ENCODE measurements at places on chromosomes 2 and 18.

- DNase-seq: no peak
Measured at GRCh38 chr18:57655740-57656139, 34.1 kb upstream of the NARS1 start.

DNA sequence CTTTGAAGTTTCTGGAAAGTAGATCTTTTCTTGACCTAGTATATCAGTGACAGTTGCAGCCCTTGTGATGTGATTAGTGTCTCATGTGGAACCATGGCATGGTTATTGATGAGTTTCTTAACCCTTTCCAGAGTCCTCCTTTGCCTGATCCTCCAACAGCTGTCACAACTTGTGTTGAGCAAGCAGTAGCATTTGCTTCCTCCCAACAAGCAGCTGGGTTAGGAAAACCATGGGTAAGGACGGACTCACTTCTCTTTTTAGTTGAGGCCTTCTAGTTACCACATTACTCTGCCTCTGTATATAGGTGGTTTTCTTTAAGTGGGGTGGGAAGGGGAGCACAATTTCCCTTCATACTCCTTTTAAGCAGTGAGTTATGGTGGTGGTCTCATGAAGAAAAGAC is 96.3 kb downstream of the XRCC5 start:
- DNase-seq: no peak

GRCh38 chr2:46183426-46183825 is 113.8 kb upstream of the EPAS1 start:
- DNase-seq: no peak

GRCh38 chr2:173288561-173288960 is 66.1 kb upstream of the CDCA7 start:
- DNase-seq: peak; percentile 9

DNA sequence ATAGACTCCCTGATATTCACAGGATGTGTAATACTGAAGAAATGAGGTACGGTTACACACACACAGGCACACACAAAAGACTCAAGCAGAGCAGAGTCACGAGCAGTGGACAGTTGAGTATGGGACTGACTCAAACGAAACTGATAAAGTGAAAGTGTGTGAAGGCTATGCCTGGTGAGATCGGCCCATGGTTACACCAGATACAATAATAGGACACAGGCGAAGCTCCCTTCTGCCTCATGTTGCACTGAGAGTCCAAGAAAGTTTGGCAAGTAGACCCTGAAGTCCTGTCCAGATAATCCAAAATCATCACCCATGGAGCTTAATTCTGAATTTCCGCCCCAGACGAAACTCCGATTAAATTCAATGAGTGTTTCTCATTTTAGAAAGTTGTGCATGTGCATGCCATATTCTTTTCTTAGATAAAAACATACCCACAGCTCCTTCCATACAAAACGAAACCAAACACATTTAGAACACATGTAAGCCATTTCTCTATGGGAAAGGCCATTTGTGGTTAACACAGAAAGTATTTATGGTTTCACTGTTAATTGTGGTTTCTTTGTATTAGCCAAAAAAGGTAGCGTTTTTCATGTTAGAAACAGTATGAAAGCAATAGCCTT is 567.6 kb downstream of the PLCL1 start:
- peak; percentile 68 for DNase-seq

- DNase-seq: no peak
Measured at GRCh38 chr2:49687918-49688317, 533.6 kb upstream of the FSHR start.

DNA sequence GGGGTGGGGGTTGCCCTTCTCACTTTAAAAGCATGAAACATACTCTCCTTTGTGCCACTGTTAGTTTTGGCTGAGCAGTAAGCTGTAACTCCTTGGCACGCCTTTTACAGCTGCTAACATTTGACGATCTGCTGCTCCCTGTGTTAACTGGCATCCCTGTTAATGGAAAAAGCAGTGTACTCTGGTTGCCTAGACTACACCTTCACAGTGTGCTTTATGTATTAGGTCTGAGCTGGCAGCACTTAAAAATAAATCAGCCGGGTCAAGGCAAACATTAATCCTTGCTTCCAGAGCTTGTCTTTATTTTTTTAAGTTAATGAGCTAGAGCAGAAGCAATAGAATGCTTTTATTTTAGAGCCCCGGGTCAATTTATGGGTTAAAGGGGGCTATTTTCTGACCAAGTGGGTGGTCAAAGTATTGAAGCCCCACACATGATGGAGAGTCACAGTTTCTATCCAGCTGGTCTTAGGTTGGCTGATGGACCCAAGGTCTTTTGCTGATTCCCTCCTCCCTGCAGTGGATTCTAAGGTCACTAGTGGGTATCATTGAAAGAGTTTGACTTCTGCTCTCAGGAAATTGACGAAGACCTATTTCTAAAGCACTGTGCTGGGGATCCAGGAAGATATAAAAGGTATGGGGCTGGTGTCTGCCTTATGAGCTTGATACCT is 54.5 kb downstream of the CFAP221 start:
- DNase-seq: no peak

GRCh38 chr2:238278626-238279323 is 9.6 kb downstream of the PER2 start:
- no peak for DNase-seq

GRCh38 chr18:63963615-63964256 is 6.1 kb upstream of the SERPINB8 start:
- DNase-seq: peak; percentile 76

GRCh38 chr18:64253873-64254272 is 105.0 kb upstream of the LINC00305 start:
- DNase-seq: no peak

- DNase-seq: no peak
Measured at GRCh38 chr2:30122362-30122761, 24.4 kb upstream of the YPEL5 start.

DNA sequence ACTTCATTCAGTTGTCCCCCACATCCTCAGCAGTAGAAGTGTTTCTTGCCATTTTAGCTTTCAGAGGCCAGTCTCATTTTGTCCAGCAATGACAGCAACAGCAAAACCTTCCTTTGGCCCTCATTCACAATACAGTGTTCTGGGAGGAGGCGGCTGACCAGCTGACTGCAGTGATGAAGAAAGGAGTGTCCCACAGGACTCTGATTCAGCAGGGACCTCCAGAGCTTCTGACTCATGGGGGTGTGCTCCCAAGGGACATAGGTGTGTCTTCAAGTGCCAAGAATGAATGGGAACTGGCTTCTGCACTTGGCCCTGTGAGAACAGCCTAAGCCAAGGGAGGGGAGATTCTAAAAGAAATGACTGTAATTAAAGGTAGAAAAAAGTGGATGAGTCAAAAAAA is 147.0 kb upstream of the PELI1 start:
- DNase-seq: peak; percentile 76

DNA sequence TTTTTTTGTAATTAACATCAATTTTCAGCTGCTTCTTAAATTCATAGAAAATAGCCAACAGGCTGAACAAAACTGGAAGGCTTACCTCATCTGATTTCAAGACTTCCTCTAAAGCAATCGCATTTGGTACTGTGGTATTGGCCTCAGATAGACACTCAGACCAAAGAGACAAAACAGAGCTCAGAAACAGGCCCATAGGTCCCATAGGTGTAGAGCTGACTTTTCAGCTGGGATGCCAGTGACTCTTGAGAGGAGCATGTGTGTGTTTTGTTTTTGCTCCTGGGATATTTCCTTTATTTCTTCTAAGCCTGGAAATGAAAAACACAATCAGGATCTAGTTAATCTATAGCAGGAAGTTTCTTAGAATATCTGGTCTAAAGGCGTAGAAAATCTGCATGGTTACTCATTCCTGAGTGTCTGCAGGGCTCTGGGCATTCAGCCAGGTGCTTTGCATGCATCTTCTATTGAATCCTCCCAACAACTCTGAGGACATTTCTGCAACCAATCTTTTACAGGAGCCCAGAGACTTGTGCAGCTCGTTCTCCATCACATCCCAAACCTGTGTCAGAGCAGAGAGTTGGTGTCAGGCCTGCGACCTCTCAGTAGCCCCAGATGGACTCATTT is 190.8 kb downstream of the RTP5 start:
- DNase-seq: peak; percentile 79

DNA sequence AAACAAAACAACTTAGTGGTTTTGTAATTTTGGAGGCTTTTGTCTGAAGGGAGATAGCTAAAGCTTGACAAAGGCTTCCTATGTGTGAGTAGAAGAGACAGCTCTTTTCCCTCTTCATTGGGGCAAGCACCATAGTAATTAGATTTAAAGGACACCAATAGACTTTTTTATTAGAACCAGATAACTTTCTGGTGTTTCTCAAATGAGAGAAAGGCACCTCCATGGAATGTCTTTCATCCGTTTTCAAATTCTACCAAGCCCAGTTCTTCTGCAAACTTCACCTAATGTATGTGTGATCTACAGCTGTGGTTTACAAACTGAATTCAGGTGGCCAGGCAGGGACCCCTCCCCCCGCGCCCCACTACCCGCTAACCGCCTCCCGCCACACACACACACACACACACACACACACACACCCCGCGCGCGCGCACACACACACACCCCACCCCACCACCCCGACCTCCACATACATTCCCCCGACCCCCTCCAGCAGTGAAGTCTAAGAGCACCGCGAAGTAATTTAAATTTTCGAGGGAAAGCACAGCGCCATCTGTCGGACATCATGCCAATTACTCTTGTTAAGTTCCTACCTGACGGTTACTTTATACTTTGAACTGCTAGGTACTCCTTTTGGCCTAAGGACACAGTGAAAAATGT is 31.6 kb upstream of the PPP1R1C start:
- peak; percentile 45 for DNase-seq

GRCh38 chr2:42859006-42859552 is 66.7 kb upstream of the HAAO start:
- DNase-seq: peak; percentile 73

GRCh38 chr2:28564346-28564745 is 68.5 kb downstream of the PLB1 start:
- no peak for DNase-seq

DNA sequence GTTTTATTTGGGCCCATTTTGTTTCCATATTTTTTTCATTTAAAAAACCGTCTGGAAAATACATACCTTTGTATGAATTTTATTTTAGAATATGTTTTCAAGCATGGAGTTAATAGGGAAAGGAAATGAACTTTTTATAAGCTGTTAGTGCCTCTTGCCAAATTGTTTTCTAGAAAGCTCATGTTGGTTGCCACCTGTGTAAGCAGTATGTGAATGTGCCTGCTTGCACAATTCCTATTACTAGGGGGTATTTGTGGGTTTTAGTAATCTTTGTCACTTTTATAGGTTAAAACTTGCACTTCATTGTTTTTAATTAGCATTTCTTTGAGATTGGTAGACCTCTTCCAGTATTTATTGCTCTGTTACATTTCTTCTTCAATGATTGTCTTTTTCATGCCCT is 107.3 kb downstream of the TANC1 start:
- peak; percentile 71 for DNase-seq

- DNase-seq: no peak
Measured at GRCh38 chr2:239576784-239577685, 176.2 kb upstream of the HDAC4 start.

GRCh38 chr18:49565612-49566011 is 3.8 kb downstream of the LIPG start:
- no peak for DNase-seq

DNA sequence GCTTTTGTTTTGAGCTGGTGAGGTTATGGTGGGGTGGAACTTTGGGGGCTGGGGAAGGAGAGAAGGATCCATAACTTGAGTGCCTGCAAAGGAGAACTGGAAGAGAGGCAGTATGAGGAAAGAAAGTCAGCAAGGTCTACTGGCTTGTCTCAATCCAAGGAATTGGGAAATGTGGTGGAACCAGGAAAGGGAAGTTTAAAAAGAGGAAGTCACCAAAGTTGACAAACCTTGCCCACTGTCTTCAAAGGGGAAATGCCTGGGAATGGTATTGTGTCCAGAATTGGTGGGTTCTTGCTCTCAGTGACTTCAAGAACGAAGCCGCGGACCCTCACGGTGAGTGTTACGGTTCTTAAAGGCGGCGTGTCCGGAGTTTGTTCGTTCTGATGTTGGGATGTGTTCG is 304.1 kb upstream of the FAM98A start:
- no peak for DNase-seq

DNA sequence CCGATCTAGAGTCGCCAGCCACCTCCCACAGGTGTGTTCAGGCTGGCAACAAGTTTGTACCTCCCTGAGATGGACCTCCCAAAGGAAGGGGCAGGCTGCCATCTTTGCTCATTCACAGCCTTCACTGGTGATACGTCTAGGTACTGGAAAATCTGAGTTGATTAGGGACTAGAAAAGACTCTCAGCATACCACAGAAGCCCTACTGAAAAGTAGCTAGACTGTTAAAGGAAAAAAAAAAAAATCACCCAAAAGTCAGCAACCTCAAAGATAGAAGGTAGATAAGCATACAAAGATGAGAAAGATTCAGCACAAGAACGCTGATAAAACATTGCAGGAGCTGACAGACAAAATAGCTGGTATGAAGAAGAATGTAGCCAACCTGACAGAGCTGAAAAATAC is 128.6 kb upstream of the WDR75 start:
- no peak for DNase-seq

- DNase-seq: no peak
Measured at GRCh38 chr18:9561759-9562158, 52.6 kb downstream of the PPP4R1 start.

DNA sequence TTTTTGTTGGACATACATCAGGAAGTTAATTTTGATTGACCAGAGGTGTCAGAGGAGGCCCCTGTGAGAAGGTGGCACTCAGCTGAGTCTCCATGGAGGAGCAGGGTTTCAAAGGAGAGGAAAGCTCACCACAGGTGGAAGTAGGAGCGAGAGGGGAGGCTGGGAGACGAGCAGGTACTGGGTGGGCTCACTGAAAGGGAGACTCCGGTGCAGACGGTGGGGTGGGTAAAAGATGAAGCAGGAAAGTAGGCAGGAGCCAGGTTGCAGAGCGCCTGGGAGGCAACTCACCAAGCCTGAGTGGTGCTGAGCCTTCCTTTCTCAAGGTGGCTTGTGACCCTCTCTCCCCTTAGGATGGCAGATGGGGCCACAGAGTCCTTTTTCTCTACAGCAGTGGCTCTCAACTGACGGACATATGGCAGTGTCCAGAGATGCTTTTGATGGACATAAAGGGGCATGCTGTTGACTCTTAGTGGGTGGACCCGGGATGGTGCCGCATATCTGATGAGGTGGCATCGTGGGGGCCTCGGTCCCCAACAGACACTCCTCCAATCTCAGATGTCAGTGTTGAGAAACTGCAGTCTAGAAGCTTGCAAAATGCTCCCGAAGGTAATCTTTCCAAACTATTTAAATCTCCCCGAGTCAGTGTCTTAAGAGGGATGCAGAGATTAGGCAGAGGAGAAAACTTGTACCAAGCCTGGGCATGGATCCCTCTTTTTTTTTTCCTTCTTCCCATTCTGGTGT is 64.0 kb downstream of the LPIN1 start:
- no peak for DNase-seq

All from AG10803 (cell line).